ENCODE measurements at places on chromosomes 16 and 17. TPM values are rescaled to one million over a fixed set of nuclear protein-coding genes. Genes with fewer than 3 reads are reported as not detected.

Gene GPR142
- polyA plus RNA-seq: 0.51 TPM

Gene EMP2
- polyA plus RNA-seq: 36.6 TPM

Gene NFATC3
- polyA plus RNA-seq: 33.2 TPM

Gene SALL1
- 21.6 TPM for polyA plus RNA-seq

Gene POLR3K
- polyA plus RNA-seq: 27.6 TPM

Gene SLC25A10
- polyA plus RNA-seq: 37.8 TPM

Gene OR4D1
- not detected for polyA plus RNA-seq

Gene RASL10B
- polyA plus RNA-seq: 12.6 TPM

Gene NATD1
- 19.6 TPM for polyA plus RNA-seq

Gene HEATR9
- polyA plus RNA-seq: not detected

Gene NOD2
- polyA plus RNA-seq: not detected

Gene STX8
- 105 TPM for polyA plus RNA-seq

Gene PIK3R6
- polyA plus RNA-seq: 0.24 TPM

Gene ATP2A1
- 0.51 TPM for polyA plus RNA-seq

Gene FKBP10
- 20.6 TPM for polyA plus RNA-seq

Gene TSNAXIP1
- polyA plus RNA-seq: 1.8 TPM

Gene MFAP4
- 30.0 TPM for polyA plus RNA-seq

Gene RPUSD1
- 29.5 TPM for polyA plus RNA-seq

Gene PLCG2
- polyA plus RNA-seq: 6.8 TPM

Gene ZNF287
- 2.4 TPM for polyA plus RNA-seq

Gene MEIOB
- polyA plus RNA-seq: 6.8 TPM

Gene KRTAP3-2
- not detected for polyA plus RNA-seq

Gene KRTAP1-5
- not detected for polyA plus RNA-seq

Gene TM4SF5
- polyA plus RNA-seq: not detected

Gene ABCC12
- polyA plus RNA-seq: 0.24 TPM

Gene KRTAP4-1
- not detected for polyA plus RNA-seq

Gene MYCBPAP
- polyA plus RNA-seq: 0.61 TPM

Gene ZBTB4
- 60.4 TPM for polyA plus RNA-seq

Gene KRT28
- not detected for polyA plus RNA-seq

Gene ACE
- polyA plus RNA-seq: 16.6 TPM

Gene PRSS53
- polyA plus RNA-seq: 0.58 TPM

Gene PYY
- polyA plus RNA-seq: not detected

Gene CA7
- 2.3 TPM for polyA plus RNA-seq

Gene CCDC78
- 0.39 TPM for polyA plus RNA-seq

All from brain (organoid and tissue), 16 donors.